ENCODE measurements at places on chromosomes 1 and 21.

DNA sequence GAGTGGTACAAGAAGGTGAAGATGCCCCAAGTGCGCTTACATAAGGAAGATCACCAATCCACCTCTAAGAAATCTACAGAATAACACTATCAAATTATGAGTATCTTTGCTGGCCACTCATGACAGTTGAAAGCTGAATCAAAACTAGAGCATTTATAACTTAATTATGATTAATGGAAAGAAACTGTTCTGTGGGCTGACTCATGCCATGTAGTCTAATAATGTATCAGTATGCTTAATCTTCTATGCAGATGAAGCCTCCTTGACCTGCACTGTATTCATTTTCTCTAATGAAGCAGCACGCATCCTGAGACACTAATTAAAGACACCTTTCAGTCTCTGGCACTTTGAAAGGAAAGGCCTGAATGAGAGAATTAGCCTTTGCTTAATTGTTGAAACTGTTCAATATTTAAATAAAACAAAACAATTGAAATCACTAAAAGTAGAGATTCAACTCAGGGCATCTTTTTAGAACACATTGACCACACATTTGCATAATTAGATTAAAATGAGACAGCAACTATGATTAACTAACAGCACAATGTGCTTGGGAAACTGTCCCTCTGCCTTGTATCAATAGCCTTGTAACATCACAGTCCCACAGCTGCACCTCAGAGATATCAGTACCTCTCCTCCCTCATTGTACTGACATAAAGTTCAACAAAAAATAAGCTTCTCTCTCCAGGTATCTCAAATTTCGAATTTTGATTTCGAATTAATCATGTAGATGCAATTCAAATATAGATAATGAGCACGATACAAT is 105.6 kb downstream of the NTPCR start:
- no peak for DNase-seq

- DNase-seq, result no peak
These were observed 2.9 kb upstream of the GPX7 start for GRCh38 chr1:52599236-52599635.

- DNase-seq, result no peak
These were observed 7.9 kb upstream of the KAZN start for GRCh38 chr1:14590411-14591180.

GRCh38 chr21:37631319-37632117 is 264.9 kb downstream of the DYRK1A start:
- DNase-seq, result no peak

DNA sequence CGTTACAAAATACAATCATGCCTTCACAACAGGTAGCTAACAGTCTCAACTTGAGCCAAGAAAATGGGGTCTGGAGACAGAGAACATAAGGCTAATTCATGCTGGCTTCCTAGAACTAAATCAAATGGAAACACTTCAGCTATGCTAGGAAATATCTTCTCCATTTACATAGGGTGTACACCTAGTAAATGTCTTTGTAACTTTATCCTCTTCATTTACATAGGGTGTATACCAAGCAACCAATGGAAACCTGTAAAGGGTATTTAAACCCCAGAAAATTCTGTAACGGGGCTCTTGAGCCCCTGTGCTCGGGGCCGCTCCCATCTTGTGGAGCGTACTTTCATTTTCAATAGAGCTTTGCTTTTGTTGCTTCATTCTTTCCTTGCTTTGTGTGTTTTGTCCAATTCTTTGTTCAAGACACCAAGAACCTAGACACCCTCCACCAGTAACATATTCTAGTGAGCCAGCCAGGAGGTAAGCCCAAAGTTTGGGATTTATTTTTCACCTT is 19.5 kb upstream of the CYP4X1 start:
- DNase-seq, result no peak

GRCh38 chr1:5972198-5972520 is 20.1 kb downstream of the NPHP4 start:
- DNase-seq, result no peak

DNA sequence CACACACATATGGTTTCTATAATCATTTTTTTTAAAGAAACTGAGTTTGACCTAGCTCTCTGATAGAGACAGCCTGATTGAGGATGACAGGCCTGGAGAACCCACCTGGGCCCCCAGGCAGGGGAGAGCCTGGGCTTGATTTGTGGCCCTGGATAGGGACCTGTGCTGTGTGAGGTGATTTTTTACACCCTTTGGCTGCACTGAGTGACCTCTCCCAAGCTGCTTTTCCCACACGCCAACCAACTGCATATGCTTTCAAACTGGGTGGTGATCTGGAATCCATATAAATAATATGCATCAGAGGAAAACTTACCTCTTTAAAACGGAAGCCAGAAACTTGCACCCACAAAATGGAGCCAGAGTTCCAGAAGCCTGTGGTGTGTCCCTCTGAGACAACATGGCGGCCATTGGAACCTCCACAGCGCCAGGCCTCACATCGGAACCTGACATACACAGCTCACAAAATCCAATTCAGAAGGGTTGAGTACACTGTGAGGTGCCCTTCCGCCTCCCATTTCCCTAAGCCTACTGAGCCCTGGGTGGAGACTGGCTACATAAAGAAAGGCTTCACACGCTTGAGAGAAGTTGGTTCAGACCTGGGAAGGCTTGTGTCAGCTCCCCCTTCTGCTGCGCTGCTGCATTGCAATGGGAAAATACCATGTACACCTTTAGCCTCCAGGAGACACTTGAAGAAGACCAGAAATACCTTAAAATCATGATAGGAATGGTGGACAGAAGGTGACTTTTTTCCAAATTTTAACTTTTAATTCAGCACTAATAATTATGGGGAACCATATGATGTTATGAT is 160.7 kb downstream of the HHIPL2 start:
- no peak for DNase-seq

DNA sequence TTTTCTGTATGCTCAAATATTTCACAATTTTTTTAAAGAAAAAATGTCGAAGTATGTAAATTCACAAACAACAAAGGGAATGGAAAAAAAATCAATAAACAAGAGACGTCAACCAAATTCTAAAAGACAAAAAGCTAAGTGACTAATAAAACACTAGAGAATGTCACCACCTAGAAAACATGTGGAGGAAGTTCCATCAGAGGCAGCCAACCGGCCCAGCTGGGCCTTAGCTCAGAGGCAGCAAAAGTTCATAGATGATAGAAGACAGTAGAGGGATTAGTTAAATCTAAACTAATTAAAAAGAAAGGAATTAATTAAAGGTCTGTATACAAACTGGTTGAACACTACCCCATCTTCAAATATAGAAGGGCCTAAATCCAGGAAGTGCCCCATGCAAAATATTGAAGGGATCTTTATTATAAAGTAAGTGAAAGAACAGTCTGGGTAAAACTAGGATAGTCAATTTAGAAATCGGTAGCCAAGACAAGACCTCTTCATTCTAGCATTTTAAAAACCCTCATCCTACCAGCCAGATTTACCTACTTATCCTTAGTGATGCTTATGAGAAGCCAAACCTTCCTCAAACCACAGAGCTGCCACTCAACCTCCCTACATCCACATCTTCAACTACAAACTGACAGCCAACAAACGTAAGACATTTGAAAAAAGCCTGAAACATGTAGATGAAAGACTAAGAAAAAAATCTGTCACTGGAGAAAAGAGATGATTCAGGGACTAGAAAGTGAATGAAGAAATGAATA is 23.7 kb downstream of the MRPL39 start:
- DNase-seq, result no peak

DNA sequence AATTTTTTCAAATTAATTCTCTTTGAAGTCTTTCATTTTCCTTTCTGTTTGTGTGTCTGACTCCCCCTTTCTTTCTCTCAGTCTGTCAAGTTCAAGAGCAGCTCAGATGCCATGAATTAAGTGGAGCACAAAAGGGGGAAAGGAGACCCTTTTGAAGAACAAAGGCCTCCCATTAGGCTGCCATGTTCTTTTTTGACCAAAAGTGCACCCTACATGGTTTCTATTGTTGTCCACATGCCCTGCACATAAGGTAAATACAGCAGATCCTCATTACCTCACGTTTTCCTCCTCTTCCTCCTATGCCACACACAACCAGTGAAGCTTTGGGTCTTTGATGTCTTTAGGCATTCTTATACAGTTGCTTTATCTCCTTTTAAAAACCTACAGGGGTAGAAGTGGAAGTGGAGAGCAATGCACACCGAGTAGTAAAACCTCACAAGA is 47.7 kb downstream of the POU2F1 start:
- no peak for DNase-seq
